SJCRH30 (cell line): ENCODE measurements at places on chromosomes 4 and X. TPM values are rescaled to one million over a fixed set of nuclear protein-coding genes. Genes with fewer than 3 reads are reported as not detected.

The SCML2 gene
- total RNA-seq = 27.9 and 30.2 TPM in 2 replicates

The GAB3 gene
- 0.03 TPM in 1 of 2 replicates, not detected in the other for total RNA-seq

- no peaks in the 10 kb centered on the region for H3K36me3 ChIP-seq
- H3K27ac ChIP-seq = no peak overlapping the region
- no peak for DNase-seq
- H3K27me3 ChIP-seq = no peaks in the 10 kb centered on the region
Observed at GRCh38 chr4:53023677-53024299, 161.7 kb downstream of the RASL11B start.

- no peaks in the 10 kb centered on the region for H3K4me1 ChIP-seq
- H3K4me3 ChIP-seq = no peak overlapping the region
- H3K27me3 ChIP-seq = no peaks in the 10 kb centered on the region
- DNase-seq = no peak
- H3K36me3 ChIP-seq = no peaks in the 10 kb centered on the region
- no peak overlapping the region for H3K27ac ChIP-seq
Observed at GRCh38 chr4:130485371-130485770, 1389.4 kb downstream of the C4orf33 start.

DNA sequence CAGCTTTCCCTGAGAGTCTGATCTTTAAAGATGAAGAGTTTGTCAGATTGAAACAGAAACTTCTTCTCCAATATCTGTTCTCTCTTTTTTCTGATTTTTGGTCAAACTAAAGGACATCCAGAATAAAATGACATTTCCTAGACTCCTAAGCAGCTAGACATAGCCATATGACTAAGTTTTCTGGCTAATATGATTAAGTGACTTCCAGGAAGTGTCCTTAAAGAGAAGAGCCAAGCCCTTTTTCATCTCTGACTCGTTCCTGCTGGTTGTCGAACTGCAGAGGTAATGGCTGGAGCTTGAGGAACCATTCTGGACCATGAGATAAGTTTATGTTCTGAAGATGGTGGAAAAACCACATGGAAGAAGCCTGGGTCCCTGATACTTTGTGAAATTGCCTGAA, 546.0 kb downstream of the BCOR start:
- no peak overlapping the region for H3K27ac ChIP-seq
- no peaks in the 10 kb centered on the region for H3K36me3 ChIP-seq
- DNase-seq = no peak

DNA sequence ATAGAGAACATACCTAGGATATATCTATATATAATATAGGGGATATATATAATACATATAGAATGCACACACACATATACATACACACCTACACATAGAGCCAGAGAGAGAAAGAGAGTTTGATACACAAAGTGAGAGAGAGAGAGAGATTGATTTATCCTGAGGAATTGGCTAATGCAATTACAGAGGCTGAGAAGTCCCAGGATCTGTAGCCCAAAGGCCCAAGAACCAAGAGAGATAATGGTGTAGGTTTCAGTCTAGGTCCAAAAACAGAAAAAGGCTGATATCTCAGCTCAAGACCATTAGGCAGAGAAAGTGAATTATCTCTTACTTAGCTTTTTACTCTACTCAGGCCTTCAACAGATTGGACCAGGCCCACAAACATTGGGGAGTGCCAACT, 715.0 kb upstream of the LCORL start:
- H3K4me1 ChIP-seq = no peaks in the 10 kb centered on the region
- H3K36me3 ChIP-seq = no peaks in the 10 kb centered on the region
- no peak overlapping the region for H3K27ac ChIP-seq
- no peak for DNase-seq

DNA sequence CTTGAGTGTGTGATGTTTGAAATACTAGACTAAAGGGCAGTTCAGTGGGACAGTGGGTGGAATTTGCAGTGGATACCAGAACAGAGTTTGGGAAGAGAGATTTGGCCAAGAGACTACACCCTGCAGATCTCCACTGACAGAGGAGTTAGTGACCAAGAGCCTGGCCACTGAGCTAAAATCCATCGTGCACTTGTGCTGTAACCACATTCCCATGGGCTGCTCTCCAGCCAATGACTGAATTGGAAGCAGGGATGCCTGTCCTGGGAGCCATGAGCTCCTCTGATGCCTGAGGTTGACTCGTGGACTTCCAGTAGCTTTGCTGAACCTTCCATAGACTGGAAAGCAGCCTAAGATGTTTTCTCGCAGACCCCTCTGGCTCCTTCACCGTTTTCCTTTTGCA, 296.1 kb downstream of the TRIML1 start:
- H3K27ac ChIP-seq = no peak overlapping the region
- no peaks in the 10 kb centered on the region for H3K27me3 ChIP-seq
- H3K4me1 ChIP-seq = peaks cover 5% of the 10 kb centered on the region; the same call in 1 of the 2 replicates
- DNase-seq = no peak
